ENCODE measurements at places on chromosomes 12 and 14.

- DNase-seq = no peak
These were observed 12.8 kb upstream of the GSG1 start for GRCh38 chr12:13116259-13116658.

- peak; percentile 28 for DNase-seq
These were observed 46.7 kb upstream of the FICD start for GRCh38 chr12:108468196-108468968.

DNA sequence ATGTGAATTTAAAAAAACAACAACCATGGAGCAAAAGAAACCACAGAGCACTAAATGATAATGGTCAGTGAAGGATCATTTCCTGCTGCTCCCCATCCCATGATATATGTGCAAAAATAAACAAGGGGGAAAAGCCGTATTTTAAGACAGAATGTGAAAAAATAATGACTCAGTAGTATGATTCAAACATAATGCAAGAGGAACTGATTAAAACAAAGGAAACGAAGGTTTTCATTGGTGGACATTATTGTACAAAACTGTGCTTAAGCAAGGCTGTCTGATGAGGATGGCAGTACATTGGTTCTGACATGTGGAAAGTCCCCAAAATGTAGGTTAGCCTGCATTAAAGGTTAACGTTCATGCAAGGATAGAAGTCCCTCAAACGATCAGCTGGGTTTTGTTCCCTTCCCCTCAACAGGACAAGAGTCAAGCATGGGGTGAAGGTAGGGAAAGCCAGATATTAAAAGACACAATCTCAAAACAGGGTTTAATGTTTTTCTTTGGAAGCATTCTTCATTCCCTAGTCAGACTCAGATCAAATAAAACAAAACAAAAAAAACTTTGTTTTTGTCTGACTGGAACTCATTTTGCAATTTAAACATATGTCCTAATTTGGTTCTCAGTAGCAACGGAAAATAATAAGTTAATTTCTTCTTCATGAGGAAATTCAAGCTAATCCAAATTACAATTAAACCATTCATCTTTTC lies 26.3 kb upstream of the PTGDR start:
- peak; percentile 95 for DNase-seq

GRCh38 chr14:24361326-24361725 lies 6.7 kb upstream of the NFATC4 start:
- DNase-seq = no peak

DNA sequence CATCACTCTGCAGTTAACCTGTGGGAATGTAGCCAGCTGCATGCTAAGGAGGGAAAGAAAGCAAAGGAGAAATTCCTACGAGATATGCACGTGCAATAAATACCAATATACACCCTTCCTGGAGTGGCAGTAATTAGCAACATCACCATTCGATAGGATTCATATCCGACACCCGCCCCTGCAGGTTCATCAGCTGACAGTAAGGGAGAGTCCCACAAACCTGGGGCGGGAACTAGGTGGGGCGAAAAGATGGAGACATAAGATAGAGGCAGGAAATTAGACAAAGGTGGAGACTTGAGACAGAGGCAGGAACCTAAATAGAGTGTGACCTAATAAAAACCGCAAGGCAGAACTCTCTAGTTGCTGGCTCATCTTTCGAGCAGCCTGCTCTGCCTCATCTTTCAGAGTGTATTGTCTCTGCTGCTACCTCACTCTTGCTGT lies 51.6 kb downstream of the PLEKHG3 start:
- DNase-seq = peak; percentile 12

DNA sequence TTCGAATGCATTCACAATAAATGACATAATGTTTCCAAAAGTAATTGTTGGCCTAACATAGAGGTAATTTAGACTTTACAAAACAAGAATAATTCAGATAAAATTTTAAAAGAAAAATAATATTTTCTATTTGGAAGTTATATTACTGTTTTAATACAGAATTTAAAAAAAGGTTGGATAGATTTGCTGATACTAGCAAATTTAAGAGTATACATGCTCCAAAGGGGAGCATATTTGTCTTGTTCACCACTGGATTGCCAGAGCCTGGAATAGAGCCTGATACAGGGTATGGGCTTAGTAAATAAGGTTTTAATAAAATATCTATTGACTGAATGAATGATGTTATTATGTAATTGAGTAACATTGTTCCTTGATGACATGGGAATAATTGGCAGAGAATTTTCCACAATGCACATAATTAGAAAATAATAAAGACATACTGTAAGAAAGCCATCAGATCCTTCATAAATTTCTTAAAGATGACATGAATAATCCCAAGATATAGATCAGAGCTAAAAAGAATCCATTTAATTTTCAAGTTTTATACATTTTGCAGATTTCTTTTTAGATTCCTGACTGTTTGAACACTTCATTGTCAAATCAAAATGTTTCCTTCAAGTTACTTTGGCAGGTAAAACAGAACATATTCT lies 305.3 kb downstream of the SLC6A15 start:
- no peak for DNase-seq

DNA sequence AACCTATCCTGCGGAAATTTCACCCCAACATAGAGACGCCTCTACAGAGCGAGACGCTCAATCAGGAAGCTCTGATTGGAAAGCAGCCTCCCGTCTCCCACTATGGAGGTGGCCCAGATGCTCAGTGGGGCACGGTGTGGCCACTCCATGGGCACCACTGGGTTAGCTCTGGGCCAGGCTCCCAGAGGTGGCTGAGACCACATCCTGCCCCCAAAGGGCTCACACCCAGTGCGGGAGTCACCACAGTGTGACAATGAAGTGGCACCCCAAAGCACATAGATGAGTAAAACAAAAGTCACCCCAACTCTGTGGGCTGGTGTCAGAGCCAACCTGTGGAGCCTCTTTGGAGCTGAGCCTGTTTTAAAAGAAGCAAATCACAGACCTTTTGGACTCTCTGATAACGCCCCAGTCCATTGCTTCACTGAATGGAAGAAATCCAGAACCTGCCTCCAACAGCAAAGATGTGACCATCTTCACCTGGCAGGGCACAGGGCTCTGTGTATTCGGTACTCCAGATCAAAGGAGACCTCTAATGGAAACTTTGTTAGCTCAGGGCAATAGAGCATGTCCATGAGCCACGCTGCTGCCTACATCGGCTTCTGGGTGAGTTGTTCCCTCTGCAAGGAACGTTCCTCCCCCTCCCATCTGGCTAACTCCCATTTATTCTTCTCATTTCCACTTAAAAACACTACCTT lies 19.6 kb downstream of the CLMN start:
- DNase-seq = no peak

- DNase-seq = no peak
These were observed 67.4 kb upstream of the OVCH1 start for GRCh38 chr12:29564925-29565324.

- DNase-seq = peak; percentile 20
These were observed 19.5 kb upstream of the CRACR2A start for GRCh38 chr12:3772380-3772779.

DNA sequence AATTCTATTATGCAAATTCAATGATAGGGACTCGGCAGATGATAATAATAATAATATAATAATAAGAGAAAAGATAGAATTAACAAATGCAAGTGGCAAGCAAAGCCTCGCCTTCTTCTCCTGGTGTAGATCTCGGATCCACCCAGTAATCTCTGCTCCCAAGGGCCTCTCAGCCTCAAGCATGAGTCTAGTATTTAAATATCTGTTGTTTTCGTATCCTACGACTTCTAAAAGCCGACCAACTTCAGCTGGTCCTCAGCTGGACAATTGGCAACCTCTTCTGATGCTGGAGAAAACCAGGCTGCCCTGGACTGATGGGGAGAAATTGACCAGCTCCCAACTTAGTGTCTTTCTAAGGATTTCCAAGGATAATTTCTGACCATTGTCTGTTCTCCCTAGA lies 14.0 kb upstream of the MAP1LC3B2 start:
- DNase-seq = no peak

DNA sequence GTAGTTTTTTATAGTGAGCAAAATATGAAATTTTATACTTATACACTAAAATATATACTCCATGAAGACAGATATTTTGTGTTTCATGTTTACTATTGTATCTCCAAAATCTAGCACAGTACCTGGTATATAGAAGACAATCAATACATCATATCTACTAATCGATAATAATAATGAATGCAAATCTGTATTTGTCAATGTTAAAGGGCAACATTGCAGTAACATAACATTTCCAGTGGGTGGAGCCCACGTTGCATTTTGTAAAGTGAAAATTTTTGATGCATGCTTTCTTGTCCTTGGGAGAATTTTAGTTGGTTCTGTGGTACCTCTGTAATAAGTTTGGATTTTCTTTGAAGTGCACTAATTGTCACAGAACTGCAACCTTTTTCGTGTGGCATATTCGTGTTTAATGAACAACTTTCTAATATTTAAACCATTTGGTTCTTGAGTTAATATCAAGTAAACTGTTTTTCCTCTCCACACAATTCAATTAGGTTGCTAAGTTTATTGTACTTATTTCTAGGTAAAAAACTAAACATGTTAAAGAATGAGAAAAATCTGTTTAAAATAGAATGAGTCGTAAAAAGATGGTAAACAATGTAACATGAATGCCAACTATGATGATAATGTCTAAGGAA lies 47.4 kb downstream of the AVPR1A start:
- peak; percentile 24 for DNase-seq

GRCh38 chr14:74599946-74600345 lies 12.1 kb downstream of the LTBP2 start:
- no peak for DNase-seq

All from iris pigment epithelial cell (primary cell).